ENCODE measurements at places on chromosomes 1 and 21.
A peak's percentile ranks its signal among the peaks of the same experiment; 100 is the strongest.

GRCh38 chr1:201625226-201625761 is 86.4 kb downstream of the NAV1 start:
- no peak for DNase-seq

DNA sequence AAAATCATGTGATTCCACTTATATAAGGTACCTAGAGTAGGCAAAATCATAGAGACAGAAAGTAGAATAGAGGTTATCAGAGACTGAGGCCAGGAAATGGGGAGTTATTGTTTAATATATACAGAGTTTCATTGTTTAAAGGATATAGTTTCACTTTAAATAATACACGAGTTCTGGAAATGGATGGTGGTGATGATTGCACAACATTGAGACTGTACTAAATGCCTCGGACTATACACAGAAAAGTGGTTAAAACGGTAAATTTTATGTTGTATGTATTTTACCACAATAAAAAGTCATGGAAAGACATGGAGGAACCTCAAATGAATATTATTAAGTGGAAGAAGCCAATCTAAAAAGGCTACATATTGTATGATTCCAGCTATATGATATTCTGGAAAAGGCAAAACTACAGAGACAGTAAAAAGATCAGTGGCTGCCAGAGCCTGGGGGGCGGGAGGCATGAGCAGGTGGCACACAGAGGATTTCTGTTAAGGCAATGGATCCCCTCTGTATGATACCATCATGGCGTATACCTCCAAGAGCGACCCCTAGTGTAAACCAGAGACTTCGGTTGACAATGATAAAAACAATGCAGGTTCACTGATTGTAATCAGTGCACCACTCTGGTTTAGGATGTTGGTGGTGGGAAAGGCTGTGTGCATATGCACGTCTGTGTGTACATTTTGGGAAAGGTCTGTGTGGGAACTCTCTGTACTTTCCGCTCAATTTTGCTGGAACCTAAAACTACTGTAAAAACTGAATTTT is 7.5 kb downstream of the C1orf198 start:
- DNase-seq, result no peak

GRCh38 chr21:44947930-44948331 is 8.1 kb downstream of the SLX9 start:
- no peak for DNase-seq

DNA sequence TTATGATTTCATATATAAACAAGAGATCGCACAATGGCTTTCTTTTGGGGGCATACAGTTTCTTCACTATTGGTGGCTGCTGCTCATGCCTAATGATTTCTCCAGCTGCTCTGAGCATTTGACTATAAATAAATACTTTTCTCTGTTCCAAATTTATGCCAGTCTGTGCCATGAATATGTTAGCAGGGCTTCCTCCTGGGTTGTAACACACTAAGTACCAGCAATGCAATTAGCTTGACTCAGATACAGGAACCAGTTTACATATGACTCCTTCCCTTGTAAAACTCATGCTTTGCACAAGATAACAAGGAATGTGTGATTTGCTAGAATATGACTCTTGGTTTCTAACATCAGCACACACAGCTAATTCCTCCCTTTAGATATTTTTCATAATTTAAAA is 1629.7 kb downstream of the NCAM2 start:
- DNase-seq, result no peak

- no peak for DNase-seq
Observed at GRCh38 chr1:186530109-186530508, 69.2 kb upstream of the PDC start.

DNA sequence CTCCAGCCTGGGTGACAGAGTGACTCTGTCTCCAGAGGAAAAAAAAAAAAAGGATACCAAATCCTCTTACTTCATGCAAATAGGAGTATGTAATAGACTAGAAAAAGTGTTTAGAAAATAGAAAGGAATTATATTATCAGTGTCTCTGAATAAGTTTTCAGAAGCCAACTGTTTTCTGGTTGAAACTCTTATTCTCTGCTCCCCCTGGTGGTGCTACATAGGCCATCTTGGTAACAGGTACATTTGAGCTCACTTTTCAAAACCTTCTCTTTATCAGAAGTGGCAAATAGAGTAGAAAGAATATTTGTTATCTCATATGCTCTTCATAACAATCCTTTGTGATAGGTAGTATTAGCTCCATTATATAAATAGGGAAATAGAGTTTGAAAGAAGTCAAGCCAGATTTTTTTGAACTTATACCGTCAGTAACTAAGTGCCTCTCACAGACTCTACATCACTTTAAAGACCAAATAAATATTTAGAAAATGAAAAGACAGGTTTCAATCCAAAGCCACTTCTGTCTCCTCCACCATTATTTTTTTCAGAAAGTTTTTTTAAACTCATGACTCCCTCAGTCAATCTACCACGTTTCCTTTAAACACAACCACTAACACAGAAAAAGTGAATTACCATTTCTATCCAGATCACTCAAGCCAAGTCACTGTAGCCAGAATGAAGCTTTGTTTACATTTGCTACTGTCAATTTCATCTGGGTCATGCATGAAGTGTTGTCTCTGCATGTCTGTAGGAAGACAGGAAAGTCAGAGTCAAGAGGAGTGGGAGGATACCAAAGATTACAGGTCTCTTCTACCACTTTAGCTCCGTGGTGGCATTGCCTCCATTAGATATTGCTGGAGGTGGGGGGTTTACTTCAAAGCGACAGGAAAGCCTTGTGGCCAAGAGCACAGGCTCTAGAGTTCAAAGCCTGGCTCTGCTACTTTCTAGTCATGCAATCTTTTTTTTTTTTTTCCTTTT is 45.6 kb downstream of the IL23R start:
- DNase-seq, result peak; percentile 1

- DNase-seq, result no peak
Observed at GRCh38 chr1:182149411-182149965, 88.0 kb upstream of the ZNF648 start.

GRCh38 chr1:183310753-183311479 is 107.3 kb downstream of the NMNAT2 start:
- no peak for DNase-seq

DNA sequence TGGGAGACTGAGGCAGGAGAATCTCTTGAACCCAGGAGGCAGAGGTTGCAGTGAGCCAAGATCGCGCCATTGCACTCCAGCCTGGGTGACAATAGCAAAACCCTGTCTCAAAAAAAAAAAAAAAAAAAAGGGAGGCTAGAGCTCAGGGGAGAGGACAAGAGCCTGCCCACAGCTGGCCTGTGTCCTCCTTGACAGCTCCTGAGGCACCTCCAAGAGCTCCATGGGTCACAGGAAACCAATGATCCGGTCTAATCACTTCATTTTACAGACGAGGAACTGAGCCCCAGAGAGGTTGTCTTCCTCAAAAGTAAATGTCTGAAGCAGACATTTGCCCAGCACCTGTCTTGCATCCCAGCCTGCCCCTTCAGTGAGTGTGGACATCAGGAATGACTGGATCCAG is 49.4 kb downstream of the NID1 start:
- DNase-seq, result no peak

DNA sequence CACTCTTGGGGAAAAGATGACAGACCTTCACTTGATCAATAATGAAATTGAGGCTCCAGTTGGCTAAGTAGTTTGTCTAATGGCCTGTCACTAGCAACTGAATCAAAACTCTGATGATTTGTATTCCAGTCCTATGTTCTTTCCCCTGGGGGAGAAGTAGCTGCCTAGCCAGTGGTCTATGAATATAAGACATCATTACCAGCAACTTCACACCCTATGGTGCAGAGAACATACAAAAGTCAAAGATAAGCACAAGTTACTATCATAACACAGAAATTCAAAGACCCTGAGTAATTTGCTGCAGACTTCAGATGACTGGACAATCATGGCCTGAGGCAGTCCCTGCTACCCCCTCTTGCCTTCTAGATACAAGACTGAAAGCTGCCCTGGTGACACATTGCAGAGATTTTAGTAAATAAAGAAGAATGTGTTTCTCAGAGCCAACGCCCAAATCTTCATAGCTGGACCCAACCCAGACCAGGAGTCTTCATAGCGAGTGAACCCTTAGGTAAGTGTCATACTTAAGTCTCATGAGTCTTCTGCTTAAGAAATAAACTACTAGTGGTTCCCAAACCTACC is 993 bp downstream of the PDZK1 start:
- DNase-seq, result no peak

- DNase-seq, result no peak
Observed at GRCh38 chr1:41014871-41015270, 6.7 kb downstream of the SLFNL1 start.

DNA sequence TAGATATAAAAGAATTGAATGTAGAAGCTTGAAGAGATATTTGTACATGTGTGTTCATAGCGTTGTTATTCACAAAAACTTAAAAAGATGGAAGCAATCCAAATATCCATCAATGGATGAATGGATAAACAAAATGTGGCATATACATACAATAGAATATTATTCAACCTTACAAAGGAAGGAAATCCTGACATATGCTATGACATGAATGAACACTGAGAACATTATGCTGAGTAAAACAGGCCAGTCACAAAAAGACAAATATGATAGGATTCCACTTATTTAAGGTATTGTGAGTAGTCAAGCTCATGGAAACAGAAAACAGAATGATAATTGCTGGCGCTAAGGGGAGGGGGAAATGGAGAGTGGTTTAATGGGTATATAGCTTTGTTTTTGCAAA is 47.0 kb upstream of the DYRK1A start:
- no peak for DNase-seq

GRCh38 chr1:29828526-29829447 is 592.5 kb downstream of the PTPRU start:
- DNase-seq, result no peak

GRCh38 chr1:56370513-56370912 is 208.8 kb downstream of the PLPP3 start:
- DNase-seq, result no peak

DNA sequence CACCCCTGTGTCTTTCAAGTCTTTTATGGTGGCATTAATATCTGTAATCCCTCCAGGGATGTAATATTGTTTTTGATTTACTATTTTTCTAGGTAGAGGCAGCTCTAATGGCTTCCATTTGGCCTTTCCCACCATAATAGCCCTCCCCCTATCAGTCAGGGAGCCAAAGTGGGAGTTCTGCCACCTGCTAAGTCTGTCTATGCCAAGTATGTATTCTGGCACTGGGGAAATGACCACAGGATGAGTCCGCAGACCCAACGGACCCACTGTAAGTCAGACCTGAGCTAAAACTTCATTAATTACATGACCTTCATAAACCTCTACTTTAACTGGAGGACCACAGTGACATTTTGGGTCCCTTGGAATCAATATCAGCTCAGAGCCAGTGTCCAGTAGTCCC is 77.1 kb downstream of the GBP6 start:
- DNase-seq, result no peak

DNA sequence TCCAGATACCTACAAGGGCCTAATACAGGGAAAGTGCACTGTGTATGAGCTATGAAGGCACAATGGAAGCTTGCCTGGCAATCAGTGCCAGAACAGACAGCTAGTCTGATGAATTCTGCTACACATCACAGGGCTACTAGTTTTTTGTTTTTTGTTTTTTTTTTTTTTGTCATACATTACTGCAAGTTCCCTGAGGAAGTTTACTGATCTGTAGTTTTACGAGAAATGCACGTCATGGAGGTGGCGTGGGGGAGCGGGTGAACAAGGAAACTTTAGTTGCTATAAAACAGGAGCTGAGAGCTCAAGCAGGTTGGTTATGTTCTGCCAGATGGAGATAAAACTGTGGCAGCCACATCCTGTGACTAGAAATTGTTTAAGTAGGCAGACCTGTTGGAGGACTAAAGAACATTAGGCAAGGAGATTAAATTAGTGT is 17.7 kb downstream of the PTPRC start:
- peak; percentile 85 for DNase-seq

GRCh38 chr1:236302941-236303340 is 21.2 kb upstream of the ERO1B start:
- no peak for DNase-seq

GRCh38 chr1:10621906-10622305 is 147.2 kb downstream of the PEX14 start:
- no peak for DNase-seq

DNA sequence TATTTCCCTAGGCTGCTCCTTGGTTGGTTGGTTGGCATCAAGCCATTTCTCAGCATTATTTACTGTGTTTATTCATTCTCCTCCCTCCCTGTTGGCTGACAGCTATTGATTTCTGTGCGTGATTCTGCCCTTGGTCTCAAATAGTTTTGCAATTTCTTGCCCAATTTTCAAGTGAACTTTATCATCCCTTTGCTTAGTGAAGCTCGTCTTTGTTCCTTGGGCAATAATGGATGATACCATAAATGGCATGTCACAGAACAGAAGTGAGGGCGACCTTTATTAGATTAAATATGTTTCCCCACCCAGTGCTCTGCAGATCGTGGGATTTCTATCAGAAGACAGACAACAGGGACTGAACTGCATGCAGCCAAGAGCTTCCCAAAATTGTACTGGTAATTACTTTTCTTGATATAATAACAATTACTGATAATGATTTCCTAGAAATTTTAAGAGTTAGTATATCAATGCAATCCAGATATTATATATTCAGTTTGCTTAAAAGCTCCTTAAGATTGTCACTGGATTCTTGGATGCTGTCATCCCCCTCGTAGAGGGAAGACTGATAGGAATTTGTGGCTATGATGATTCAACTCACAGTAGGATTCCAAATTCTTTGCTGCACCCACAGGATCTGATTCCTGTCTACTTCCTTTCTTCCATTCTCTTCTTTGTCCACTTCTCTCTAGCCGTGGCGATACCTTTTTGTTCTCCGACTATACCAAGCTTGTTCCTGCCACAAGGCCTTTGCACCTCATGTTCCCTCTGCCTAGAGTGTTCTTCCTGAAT is 122.1 kb upstream of the KAZN start:
- no peak for DNase-seq

DNA sequence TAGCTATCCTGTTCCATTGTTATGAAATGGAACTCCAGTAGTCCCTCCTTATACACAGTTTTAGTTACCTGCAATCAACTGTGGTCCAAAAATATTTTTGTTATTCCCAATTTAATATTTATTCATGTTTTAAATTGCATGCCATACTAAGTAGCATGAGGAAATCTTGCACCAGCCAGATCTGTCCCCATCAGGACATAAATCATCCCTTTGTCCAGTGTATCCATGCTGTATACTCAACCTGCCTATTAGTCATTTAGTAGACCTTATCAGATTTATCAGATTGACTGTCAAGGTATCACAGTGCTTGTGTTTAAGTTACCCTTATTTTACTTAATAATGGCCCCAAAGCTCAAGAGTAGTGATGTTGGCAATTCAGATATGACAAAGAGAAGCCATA is 207.9 kb upstream of the DMRTA2 start:
- DNase-seq, result no peak
